ENCODE measurements at places on chromosomes 12 and 14.

- DNase-seq, result peak; percentile 61
Observed at GRCh38 chr12:26732005-26732908, 100.7 kb downstream of the ITPR2 start.

- no peak for DNase-seq
Observed at GRCh38 chr12:34342048-34342447, 319.8 kb downstream of the ALG10 start.

GRCh38 chr12:116257826-116258225, 19.7 kb downstream of the MED13L start:
- no peak for DNase-seq

GRCh38 chr12:89882050-89882449, 173.4 kb upstream of the ATP2B1 start:
- peak; percentile 30 for DNase-seq

Data from CD14-positive monocyte (primary cell).